ENCODE measurements at places on chromosomes 3 and 15. TPM values are rescaled to one million over a fixed set of nuclear protein-coding genes. Genes with fewer than 3 reads are reported as not detected.

Gene DLL4
- total RNA-seq: 0.10 TPM

Gene XCR1
- not detected for total RNA-seq

Gene ERC2
- 1.2 TPM for total RNA-seq

DNA sequence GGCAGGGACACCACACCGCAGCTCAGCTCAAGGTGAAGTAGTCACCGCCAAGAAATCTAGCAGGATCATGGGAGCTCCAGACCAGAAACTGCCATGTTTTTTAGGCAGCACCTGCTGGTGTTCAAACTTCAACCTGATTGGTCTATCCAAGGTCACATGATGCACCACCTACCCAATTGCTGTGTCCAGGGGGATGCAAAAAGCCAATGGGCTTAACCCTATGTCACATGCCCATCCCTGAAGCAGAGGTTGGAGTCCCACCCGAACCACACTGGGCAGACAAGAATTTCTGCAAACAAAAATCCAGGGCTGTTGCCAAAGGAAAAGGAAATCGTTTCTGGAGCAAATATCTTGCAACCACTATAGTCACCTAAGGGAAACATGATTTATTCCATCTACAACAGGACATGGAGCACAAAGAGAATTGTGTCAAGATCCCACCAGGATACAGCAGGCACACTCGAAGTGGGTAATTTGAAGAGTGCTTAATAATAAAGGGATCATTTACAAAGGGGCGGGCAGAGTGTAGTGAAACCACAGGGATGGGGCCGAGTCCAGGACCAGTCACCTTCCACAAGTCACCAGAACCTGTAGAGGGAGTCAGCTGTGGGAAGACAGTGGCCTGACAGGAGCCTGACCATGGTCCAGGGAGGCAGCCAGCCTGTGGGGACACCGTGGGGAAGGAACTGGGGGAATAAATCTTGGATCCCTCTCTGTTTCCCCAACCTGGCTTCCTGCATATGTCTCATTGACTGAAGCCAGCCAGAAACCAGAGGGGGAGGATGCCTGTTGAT is 34.2 kb upstream of the TSEN2 start:
- DNase-seq: no peak

- peak; percentile 24 for DNase-seq
Measured at GRCh38 chr3:23710555-23710954, 95.2 kb upstream of the UBE2E1 start.

- DNase-seq: peak; percentile 78
Measured at GRCh38 chr3:40258555-40258954, 51.0 kb upstream of the EIF1B start.

Gene SCAANT1
- not detected for total RNA-seq

GRCh38 chr15:85099195-85099803 is 117.6 kb downstream of the PDE8A start:
- DNase-seq: no peak

Gene ABTB1
- 0.52 TPM for total RNA-seq

DNA sequence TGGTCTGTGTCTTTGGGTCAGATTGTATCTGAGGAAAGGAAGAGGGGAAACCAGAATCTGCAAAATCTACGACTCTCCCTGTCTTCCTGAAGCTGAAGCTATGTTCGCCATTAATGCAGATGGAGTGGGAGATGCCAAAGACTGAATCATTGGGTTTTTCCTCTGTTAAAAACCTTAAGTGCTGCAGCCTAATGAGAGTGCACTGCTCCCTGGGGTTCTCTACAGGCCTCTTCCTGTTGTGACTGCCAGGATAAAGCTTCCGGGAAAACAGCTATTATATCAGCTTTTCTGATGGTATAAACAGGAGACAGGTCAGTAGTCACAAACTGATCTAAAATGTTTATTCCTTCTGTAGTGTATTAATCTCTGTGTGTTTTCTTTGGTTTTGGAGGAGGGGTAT is 24.0 kb downstream of the RMDN3 start:
- DNase-seq: no peak

Gene GOLGA8T
- not detected for total RNA-seq

DNA sequence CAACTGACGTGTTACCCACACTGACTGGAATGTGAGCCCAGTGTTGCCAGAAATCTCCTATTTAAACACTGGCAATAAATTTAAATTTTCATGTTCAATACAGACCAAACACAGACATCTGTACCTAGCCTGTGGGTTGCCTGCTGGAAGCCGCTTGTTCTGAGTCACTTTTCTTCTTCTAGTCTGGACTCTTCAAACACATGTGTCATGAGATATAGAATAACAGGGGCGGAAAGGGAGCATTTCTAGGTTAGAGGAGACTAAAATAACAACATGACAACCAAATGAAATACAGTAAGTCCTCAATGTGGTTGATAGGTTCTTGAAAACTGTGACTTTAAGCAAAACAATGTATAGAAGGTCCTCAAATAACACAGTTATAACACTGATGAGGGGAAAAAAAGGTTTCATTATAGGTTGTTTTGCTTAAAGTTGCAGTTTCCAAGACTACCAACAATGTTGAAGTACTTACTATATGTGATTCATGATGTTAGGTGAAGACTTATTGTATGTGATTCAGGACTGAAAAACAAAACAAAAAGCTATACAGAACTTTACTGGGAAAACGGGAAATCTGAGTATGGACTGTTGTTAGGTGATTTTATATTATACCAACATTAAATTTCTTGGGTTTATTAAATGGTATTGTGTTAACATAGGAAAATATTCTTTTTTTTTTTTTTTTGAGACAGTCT is 63.1 kb downstream of the PRKAR2A start:
- no peak for DNase-seq

All from M059J (cell line).